ENCODE measurements at places on chromosomes 2 and 18.

- DNase-seq = no peak
Measured at GRCh38 chr2:10614939-10615338, 74.8 kb downstream of the NOL10 start.

DNA sequence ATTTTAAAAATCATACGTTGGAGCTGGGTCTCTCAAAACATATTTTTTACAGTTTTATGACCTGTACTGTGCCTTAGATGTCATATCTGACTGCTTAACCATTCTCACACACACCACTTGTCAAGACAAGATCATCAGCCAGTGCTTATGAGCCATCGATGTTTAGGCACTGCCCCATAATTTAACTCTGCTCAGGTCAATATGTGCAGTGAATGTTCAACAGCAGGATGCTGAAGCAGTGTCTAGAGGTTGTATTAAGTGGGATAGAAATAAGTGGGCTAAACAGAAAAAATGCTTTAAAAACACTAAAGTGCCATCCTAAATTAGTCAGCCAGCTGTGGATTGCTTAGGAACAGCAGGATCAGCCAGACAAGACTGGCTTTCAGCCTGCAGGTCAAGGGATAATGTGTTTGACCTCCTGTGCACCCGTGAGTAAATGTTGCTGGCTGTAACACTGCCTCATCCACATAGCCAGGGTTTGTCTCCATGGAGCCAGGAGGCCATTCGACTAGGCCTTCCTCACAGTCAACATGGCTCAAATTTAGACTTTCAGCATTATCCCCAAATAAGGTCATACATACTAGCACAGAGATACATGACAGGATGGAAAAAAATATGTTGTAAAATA is 139.0 kb upstream of the NXPH2 start:
- no peak for DNase-seq

DNA sequence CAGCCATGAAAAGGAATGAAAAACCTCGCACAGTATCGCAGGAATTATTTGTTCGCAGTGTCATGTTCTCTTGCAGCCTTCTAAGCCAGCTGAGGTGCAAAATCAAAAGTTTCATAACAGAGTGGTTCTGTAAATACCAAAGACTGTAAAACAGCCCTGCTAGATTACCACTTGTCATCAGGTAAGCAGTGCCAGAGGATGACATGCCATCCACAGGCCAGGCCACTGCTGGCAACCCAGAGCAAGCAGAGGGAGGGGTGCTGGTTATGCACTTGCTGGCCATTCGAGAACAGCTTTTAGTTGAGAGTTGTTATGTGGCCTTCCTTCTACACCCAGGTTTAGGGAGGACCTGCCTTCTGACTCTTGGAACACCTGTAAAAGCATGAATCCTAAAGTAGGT is 114.3 kb upstream of the MGAT5 start:
- no peak for DNase-seq

- DNase-seq = no peak
Measured at GRCh38 chr2:140893685-140894084, 1237.1 kb downstream of the LRP1B start.

DNA sequence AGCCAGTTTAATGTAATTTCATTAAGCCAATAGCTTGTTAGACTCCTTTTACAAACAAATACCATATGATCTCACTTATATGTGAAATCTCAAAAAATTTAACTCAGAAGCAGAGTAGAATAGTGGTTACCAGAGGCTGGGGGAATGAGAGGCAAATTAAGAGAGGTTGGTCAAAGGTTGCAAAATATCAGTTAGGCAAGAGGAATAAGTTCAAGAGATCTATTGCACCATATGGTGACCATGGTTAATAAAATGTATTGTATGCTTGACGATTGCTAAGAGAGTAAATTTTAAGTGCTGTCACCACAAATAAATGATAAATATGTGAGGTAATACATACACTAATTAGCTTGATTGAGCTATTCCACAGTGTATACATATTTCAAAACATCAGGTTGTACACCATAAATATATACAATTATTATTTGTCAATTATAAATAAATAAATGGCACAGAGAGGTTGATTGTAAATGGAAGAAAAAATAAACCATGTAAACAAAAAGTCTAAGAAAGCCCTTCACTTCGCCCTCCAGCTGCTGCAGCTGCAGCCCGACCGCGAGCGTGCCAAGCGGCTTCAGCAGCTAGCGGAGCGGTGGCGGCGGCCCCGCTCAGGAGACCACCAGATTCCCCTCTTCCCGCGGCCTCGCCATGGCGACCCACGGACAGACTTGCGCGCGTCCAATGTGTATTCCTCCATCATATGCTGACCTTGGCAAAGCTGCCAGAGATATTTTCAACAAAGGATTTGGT is 23.0 kb upstream of the ACTR2 start:
- DNase-seq = peak; percentile 70

DNA sequence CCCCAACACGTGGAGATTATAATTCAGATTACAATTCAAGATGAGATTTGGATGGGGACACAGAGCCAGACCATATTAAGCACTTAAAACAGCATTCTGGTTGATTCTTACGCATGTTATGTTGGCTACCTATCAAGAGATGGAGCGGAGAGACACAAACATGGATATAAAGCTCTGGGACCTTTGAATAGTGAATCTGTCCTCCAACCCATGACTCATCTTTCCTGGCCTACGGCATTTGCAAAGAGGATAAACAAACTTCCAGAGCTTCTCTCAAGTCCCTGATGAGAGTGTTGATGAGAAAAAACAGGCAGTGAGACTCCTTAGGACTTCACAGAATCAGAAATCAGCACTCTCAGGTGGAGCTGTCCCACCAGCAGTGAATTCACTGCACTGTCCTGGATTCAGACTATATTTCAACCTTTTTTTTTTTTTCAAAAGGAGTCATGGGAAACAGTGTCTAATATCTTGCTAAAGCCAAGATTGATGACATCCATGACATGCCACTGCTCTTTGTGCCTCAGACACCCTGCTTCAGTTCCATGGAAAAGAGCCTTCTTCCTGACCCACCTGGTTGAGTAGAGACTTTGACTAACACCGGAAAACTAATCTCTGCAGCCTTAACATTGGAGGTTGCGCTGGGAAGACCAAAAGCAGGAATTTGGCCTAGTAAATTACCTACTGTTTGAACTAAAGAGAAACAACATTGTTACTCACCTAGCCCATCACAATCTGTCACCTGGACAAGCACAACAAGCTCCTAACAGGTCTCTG is 62.1 kb upstream of the NPAS2 start:
- DNase-seq = no peak

- no peak for DNase-seq
Measured at GRCh38 chr2:189222468-189223105, 43.0 kb upstream of the COL5A2 start.

- DNase-seq = peak; percentile 88
Measured at GRCh38 chr2:29000481-29000880, 19.4 kb downstream of the TOGARAM2 start.

GRCh38 chr18:39341129-39341528 is 1775.5 kb upstream of the CELF4 start:
- no peak for DNase-seq

- no peak for DNase-seq
Measured at GRCh38 chr2:202018950-202019349, 14.7 kb upstream of the FZD7 start.

DNA sequence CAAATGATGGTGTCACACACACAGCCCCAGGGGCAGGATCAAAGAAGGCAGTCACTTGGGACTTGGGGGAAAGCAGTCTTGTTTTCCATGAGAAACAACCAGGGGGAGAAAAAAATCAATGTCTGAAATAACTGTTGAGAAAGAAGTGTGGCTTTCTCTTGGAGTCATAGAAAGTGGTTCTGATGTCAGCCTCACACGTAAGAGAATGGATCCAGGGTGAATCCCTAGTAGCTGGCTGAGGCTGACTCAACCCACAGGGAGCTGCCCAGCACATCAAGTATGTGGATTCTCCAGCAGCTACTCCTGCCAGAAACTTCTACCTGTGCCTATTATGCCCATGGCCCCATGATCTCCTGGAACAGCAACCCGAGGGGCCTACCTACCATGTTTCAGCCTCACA is 33.6 kb upstream of the ZBTB7C start:
- DNase-seq = no peak

- DNase-seq = peak; percentile 16
Measured at GRCh38 chr2:39228413-39229209, 15.2 kb downstream of the CDKL4 start.

DNA sequence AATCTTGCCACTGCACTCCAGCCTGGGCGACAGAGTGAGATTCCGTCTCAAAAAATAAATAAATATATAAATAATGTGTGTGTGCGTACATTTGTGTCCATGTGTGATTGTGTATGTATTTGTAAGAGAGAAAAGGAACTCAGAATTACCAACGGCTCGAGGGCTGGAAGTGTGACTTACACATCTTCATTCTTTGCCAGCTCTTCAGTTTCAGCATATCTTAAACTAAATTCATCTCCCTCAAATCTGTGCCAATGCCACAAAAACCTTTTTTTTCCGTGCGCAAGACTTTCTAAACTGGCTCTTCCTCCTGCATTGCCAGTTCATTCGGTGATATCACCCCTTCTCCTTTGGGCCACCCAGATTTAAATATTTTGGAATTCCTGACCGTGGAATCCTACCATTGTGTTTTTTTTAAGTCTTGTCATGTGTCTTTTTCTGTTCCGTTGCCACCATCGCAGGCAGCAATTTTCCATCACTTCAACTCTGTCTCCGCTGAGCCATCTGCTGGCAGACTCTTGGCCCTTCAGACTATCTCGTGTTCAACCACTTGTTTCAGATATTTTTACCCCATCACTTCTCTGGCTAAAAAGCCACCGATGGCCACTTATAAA is 77.0 kb upstream of the ZNF532 start:
- no peak for DNase-seq

DNA sequence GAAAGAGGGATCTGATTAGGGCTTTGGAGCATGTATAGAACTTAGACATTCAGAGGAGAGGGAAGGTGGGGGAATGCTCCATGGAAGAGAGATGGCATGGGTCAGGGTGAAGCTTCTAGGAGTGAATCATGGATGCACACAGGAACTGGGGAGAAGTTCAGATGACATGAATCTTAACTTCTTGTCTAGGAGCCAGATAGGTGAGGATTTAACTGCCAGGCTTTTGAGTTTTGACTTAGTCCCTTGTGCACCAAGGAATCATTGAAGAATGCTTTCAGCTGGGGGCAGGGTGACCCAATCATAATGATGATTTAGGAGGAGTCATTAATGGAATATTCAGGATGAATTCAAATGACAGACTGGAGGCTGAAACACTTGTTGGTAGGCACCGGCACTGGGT is 48.7 kb downstream of the ACYP2 start:
- no peak for DNase-seq

GRCh38 chr2:218776488-218776887 is 5.5 kb upstream of the CYP27A1 start:
- peak; percentile 20 for DNase-seq
